T follicular helper cell (primary cell): ENCODE measurements at places on chromosomes 12 and 14.

DNA sequence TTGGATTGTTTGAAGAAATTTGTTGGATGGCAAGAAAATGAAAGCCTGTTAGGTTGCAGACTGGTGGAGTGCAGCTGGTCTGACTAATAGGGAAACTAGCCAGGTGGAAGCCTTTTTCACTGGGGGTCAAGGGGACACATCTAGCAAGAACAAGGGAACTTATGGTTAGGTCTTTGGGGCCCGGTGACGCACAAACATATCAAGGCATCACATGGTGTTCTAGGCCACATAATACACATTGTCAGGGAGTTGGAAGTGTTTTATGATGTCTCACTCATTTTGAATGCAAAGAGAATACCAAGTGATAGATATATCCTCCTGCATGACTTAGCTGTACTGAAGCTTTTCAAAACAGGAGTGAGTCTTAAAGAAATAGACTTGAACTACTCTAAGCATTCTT is 351.2 kb downstream of the KCNH5 start:
- no peak for DNase-seq

DNA sequence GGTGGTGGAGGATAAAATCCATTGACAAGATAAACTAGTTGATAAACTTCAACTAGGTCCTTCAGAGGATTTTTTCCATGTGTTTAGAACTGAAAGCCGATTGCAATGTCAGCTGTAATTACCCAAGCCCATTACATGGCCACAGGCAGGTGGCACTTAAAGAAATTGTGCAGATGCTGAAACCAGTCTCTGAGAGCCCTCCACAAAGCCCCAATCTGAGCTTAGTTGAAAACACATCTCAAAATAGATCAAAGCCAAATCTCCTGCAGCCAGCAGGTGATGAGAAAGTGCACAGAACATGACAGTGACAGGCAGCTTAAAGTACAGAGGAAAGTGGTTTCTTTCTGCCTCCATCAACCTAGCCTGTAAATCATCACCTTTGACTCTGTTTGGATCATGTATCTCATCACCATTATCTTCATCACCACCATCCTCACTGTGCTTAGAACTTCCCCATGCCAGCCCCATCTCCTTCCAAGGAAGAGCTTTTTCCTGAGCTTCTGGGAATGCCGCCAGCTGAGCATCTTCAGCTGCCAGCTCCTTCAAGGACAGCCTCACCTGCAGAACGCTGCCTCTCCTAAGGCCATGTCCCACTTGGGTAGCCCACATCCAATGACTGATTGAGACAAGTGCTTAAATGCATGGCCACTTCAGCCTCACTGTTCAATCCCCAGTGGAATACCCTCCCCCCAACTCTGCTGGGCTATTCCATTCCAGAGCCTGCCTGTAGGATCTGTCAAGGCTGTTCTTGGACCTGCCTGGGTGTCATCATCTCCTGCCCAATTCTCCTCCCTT is 219.5 kb upstream of the TMEM132C start:
- no peak for DNase-seq

- DNase-seq = no peak
These were observed 58.8 kb downstream of the GALC start for GRCh38 chr14:87934185-87934584.

GRCh38 chr12:13198241-13198640 is 1.7 kb downstream of the EMP1 start:
- no peak for DNase-seq

DNA sequence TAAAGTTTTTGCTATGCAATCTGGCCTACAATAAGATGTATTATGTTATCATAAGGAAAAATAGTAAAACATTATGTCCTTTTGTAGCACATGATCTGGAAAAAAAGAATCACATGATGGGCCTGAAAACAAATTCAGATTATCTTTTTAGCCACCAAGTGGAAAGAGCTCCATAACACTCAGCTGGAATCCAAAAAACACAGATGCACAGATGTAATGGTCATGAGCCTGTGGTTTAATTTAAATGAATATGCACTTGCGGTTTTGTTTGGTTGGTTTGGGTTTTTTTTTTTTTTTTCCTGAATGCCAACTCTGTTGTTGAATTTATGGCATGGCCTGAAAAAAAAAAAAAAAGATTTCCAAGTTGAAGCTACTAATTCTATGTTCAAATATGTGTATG is 4.1 kb downstream of the KCNC2 start:
- DNase-seq = no peak

- no peak for DNase-seq
These were observed 118.1 kb downstream of the SLC38A1 start for GRCh38 chr12:46150735-46151134.

- DNase-seq = no peak
These were observed 1367.3 kb upstream of the FLRT2 start for GRCh38 chr14:84162633-84163032.

GRCh38 chr12:113102811-113103210 is 32.8 kb downstream of the RASAL1 start:
- no peak for DNase-seq

GRCh38 chr12:57158665-57159064 is 11.2 kb upstream of the LRP1-AS start:
- no peak for DNase-seq

- no peak for DNase-seq
These were observed 685 bp downstream of the GRIN2B start for GRCh38 chr12:13980538-13981295.

- no peak for DNase-seq
These were observed 50.0 kb downstream of the ADGRD1 start for GRCh38 chr12:131003716-131004045.

DNA sequence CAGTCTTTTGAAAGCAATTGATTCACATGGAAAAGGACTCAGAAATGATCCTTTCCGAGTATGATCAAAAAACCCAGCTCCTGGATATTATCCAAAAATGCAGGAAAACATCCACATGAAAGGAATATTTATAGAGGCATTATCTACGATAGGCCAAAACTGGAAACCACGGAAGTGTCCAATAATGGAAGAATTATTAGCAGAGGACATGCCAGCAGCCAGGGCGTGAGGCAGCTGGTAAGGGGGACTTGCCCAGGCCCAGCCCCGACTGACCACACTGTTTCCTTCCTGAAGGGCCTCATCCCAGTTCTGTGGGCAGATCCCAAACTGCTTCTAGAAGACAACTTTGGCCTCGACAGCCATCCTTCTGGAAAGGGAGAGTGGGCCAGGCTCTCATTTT is 20.5 kb downstream of the ACTN1 start:
- no peak for DNase-seq

- DNase-seq = no peak
These were observed 62.6 kb downstream of the PDZRN4 start for GRCh38 chr12:41250748-41251147.

DNA sequence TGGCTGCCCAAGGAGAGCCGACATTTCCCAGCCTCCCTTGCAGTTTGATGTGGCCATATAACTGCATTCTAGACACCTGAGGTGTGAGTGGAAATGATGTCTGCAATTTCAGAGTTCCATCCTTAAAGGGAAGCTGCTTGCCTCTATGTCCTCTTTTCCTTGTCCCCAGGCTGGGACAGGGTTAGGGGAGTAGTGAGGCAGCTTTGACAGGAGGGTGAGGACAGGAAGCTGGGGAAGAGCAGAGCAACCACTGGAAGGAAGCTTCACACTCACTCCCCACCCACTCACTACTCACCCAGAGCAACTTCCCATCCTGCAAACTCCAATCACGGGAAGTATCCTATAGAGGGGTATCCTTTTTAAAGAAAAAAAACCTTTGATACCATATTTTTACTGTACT is 28.9 kb upstream of the LTA4H start:
- no peak for DNase-seq

DNA sequence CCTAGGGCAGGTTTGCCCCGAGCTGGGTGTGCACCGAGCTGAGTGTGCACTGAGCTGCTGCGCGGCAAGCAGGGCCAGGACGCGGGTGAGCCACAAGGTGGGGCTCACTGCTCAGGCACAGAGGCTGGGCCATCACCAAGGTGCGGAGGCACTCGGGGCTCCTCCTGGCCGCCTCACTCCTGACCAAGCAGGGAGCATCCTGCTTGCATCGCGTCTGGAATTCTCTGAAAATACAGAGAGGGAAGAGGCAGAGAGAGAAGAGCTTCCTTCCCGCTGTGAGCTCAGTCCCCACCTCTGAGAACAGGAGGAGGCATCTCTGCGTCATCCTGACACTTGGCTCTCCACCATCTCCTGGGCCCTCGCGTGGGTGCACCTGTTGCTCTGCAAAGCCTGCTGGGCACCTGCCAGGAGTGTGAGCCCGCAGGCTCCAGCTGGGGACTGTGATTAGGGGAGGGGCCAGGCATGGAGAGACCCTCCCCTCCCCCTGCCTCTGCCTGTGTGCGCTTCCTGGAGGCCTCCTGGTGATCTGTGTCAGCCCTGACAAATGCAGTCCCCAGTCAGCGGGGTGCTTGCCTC is 116.3 kb downstream of the GLT1D1 start:
- DNase-seq = no peak

GRCh38 chr14:20690848-20691640 is 2.5 kb downstream of the ANG start:
- peak; percentile 12 for DNase-seq
